ENCODE measurements at places on chromosomes 3 and 15.

DNA sequence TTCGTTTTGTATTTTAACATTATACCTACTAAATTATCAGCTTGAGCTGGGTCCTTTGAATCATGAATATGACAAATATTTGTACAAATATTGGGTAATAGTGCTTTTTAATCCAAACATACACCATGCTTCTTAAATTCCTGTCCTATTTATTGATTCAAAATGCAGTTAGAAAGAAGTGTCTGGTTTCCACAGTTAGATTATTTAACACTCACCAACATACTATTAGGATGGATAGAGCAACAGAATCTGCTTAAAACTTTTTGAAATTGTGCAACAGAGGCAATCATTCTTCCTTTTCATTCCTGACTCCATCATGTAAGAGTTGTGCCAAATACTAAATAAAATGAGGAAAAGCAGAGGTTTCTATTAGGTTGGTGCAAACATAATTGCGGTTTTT lies 281.2 kb downstream of the LSAMP start:
- no peak for DNase-seq

DNA sequence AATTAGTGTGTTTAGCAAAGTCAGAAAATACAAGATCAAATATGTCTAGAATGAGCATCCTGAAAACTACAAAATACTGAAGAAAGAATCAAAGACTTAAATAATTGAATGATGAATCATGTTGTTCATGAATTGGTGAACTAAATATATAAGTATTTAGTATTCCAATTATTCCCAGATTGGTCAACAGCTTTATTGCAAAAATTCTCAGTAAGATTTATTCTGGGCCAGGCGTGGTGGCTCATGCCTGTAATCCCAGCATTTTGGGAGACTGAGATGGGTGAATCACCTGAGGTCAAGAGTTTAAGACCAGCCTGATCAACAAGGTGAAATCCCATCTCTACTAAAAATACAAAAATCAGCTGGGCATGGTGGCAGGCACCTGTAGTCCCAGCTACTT lies 250.0 kb upstream of the NECTIN3 start:
- DNase-seq: no peak

DNA sequence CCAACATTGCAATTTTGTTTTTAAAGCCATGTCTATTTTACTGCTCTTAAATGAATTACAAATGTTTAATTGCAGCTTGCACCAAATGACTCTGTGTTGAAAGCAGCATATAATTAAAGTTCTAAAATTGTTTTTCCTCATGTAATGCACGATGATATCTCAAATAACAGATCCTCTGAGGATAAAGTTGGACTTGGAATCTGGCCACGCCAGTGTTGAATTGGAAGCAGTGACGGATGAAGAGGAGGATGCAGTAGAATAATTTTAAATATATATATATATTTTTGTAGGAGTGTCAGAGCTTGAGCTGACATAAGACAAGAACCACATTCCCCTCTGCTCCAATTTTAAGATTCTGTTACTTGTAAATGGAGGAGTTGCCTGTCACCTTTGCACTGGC lies 406.6 kb upstream of the DPPA4 start:
- no peak for DNase-seq

DNA sequence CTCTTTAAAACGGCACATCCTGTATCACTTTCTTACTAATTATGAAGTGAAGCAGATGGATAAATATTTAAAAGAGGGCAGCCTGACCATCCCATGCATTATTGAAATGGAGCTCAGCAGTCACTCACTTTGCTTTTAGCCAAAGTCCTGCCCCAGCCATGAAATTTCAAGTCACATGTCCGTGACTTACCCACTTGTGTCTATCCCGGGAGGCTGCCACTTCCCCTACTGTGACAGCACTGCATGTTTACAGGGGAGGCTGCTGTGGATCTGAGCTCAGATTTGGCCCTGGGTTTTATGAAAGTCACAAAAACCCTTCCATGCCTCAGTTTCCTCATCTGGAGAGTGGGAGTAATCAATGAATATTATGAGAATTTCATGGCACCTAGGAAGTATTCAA lies 17.9 kb upstream of the LRRK1 start:
- DNase-seq: no peak

- DNase-seq: no peak
Measured at GRCh38 chr3:97689111-97689510, 75.4 kb upstream of the ARL6 start.

DNA sequence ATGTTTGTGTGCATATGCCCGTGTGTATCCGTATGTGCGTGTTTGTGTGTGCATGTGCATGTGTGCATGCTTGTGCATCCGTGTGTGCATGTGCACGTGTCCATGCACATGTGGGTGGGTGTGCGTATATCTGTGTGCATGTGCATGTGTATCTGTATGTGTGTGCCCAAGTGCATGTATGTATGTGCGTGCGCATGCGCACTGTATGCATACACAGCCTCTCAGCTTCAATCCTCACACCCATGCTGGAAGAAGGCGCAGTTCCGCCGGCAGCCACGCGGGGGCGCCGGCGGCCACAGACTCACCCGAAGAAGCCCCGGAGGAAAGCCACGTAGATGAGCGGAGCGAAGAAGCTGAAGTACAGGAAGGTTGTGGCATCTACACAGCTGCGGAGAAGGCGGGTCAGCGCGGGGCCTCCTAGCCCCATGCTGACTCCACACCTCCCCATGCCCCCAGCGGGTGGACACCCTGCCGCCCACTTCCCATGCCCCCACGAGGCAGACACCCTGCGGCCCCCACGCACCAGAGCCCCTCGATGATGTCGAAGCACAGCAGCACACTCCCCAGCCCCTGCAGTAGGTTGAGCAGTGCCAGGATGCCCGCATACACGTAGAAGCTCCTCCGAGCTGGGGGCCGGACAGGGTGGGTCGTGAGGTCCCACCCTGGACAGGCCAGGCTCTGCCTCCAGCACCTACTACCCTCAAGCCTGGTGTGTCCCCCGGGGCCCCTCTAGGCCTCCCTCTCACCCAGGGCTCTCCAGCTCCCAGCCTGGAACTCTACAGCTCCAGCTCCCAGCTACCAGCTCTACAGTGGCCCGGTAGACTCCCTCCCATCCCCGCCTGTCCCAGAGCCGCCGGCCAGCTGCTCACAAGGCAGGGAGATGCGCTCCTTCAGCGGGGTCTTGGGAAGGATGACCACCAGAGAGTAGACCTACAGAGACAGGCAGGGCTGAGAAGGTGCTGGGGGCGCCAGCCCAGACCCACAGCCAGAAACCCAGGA lies 15.4 kb downstream of the TPRA1 start:
- peak; percentile 89 for DNase-seq

DNA sequence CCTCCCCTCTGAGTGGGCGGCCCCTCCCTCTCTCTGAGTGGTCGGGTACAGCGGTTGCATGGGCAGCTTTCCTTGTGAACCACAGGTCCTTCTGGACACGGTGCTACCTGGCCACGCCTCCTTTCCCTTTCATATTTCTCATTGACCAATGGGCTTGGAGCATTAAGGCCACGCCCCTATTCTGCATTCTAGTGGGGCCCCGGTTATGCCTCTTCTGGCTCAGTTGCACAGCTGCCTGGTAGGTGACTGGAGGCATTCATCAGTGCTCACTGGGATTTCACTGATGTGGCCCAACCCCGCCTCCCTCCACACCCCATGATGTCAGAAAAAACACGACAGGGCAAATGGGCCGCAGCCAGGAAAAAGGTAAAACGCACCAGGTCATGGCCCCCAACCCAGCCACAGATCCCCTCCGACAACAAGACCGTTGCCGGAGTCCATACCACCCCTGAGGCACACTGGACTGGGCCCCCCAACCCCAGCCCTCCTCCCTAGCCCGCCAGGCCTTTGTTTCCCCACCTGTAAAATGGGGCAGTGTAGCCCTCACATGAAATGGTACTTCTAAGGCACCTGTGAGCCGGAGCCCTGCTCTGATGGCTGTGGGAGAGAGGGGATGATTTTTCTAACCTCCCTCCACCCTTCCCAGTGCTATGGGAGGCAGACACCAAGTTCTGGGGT lies 26.3 kb downstream of the NGRN start:
- peak; percentile 52 for DNase-seq

DNA sequence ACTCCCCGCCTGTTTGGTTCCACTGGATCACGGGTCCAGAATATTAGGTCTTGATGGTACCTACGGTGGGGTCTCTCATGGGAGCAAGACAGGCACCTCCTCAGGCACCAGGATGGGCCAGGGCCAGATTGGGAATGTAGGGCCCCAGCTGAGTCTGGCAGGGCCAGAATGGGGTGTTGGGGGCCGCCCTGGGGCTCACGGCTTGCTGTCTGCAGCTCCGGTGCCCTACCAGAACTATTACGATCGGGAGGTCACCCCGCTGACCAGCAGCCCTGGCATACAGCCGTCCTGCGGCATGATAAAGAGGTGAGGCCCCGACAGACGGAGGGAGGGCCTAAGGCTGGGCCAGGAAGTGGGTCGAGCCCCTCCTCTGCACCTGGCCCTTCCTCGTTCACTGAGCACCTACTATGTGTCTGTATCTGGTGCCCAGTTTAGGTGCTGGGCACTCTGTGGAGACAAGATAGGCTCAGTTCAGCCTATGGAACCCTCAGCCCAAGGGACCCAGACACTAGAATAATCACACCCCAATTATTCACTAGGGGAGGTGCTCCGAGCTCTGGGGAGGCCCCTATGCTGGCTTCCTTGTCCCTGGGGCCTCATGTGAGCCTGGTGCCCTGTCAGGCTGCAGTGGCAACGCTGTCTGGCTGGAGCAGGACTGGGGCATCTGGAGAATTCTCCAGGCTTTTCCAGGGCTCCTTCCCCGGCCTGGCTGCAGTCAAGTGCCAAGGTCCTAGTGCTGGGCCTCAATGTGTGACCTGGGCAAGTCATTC lies 37.9 kb downstream of the PSTPIP1 start:
- peak; percentile 1 for DNase-seq

DNA sequence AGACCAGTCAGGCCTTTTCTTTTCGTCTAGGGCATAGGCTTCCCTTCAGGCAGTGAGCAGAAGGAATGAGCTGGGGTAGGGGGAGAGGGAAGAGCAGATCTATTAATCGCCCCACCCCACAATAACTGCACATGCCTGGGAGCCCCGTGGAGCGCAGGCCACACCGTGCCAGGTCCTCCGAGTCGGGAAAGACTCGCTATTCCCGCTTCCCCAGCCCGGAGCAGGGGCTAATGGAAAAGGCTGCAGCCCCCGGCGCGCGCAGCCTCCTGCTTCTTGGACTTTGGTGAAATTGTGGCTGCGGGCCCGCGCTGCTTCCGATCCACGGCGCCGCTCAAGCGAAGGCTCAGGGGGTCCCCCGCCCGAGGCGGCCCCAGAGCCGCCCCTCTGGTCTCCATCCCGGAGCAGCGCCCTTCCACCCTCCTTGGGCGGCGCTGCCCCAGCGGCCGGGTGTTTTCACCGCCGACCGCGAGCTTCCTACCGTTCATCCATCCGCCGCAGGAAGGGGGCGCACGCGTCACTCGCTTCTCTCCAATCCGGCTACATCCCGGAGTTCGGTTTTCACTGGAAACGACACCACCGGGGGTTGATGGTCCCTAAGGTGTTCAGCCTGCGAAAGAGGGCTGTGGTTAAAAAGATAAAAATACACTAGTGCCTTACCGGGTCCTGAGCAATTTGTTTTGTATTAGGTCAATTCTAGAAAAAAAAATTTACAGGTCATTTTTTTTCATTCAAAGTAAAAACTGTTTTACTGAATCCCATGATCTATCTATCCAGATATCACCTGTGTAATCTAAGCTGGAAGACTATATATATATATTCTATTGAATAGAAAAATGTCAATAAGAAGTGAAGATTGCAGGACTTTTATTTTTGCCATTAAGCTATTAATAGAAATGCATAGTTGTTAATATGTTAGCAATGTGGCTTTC lies 4.4 kb upstream of the SYNM start:
- peak; percentile 69 for DNase-seq

DNA sequence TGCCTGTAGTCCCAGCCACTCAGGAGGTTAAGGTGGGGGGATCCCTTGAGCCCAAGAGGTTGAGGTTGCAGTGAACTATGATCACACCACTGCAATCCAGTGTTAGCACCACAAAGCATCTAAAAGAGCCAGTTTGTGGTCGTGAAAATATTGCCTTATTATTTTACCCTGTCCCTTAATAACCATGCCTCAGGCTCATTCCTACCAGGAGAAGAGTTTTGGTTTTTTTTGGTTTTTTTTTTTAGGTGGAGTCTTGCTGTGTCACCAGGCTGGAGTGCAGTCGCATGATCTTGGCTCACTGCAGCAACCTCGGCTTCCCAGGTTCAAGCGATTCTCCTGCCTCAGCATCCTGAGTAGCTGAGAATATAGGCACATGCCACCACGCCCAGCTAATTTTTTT lies 17.9 kb upstream of the AVEN start:
- DNase-seq: no peak

GRCh38 chr3:123804676-123805075 lies 79.5 kb downstream of the MYLK start:
- DNase-seq: no peak

GRCh38 chr15:45616901-45617323 lies 17.9 kb upstream of the SQOR start:
- no peak for DNase-seq

GRCh38 chr15:75671730-75672602 lies 24.3 kb downstream of the SNX33 start:
- no peak for DNase-seq

GRCh38 chr15:65805019-65805745 lies 13.1 kb upstream of the DENND4A start:
- no peak for DNase-seq

DNA sequence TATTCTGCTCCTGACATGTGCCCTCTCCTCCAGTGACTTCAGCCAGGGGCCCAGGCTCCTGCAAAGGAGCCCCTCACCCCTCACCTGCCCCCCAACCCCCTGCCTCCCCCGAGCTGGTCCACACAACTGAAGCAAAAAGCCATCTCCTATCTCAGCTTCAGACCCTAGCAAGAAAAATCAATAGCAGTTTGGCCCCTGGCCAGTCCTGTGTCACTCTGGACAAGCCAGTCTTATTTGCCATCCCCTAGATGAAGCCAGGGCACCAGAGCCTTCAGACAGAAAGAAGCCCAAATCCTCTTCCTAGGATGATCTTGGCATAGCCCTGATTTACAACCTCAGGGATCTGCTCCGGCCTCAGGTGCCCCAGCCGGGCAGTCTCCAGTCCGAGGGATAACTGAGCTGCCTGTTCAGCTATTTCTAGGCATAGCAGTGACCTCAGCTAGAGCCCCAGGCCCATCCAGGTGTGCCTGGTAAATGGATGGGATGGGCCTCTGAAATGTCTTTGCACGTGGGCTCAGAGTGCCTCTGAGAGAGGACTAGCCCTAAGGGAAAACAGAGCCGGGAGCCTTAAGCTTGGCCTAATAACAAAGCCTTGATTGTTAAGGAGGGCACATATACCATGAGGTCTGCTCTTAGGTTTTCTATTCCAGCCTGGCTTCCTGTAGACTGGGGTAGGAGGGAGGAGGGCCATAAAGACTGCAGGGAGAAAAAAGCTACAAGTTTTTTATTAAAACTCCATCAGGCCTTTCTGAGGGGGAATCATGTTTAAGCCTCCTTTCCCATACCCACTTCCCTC lies 242.0 kb downstream of the SHQ1 start:
- no peak for DNase-seq

DNA sequence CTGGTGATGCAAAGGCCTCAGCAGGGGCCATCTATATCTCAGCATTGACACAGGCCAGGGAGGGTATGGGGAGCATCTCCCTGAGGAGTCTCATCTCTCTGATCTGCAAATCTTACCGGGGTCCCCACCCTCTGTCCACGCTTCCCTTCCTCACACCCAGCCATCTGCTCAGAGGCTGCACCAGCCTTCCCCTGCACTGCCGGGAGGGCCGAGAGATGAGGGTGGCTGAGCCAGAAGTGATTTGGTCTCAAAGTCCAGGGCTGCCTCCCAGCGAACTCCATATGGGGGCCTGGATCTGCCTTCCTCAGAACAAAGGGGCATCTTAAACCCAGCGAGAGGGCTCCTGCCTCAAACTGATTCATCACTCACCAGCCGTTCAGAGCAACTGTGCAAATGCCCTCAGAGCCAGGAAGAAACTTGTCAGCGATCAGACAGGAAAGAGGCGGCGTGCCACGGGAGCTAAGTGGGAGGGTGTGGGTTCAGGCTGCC lies 4.6 kb downstream of the IGDCC3 start:
- no peak for DNase-seq

Data from activated CD8-positive, alpha-beta T cell treated with anti-CD3 and anti-CD28 coated beads for 36 hours (primary cell).